ENCODE measurements at places on chromosomes 12 and 14. TPM values are rescaled to one million over a fixed set of nuclear protein-coding genes. Genes with fewer than 3 reads are reported as not detected.
A peak's percentile ranks its signal among the peaks of the same experiment; 100 is the strongest.

The ST8SIA1 gene
- not detected for polyA plus RNA-seq

The KCNJ8 gene
- not detected for polyA plus RNA-seq

The NID2 gene
- polyA plus RNA-seq: 0.76 TPM

The PRKCH gene
- polyA plus RNA-seq: 2.8 TPM

DNA sequence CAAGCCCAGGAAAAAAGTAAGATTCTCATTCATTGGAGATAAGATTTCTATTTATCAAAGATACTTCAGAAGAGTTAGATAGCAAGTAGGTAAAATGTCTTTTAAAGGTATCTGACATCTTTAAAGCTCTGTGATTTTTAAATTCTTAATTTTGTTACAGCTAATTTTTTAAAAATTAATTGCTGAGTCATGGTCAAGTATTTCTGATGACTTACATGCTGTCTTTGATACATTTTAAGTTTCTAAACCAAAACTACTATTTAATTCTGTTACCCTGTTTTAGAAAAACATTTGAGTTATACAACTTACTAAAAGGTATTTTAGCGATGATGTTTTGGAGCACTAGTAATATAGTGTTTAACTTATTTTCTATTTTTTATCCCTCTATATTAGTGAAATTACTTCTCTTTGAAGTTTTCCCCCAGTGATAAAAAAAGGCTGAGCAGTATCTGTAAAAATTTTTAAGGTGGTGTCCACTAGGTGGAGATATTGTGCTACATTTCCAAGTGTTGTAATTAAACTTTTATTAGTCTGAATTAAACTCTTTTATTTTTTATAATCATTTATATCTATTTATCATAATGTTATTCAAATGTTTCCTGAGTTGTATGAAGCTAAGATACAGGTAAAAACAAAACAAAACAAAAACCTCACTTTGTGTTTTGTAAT lies 11.5 kb downstream of the ALG10 start:
- no peak overlapping the region for H3K27ac ChIP-seq
- no peaks in the 10 kb centered on the region for H3K27me3 ChIP-seq
- peak; percentile 18 for DNase-seq
- H3K4me1 ChIP-seq: no peaks in the 10 kb centered on the region

DNA sequence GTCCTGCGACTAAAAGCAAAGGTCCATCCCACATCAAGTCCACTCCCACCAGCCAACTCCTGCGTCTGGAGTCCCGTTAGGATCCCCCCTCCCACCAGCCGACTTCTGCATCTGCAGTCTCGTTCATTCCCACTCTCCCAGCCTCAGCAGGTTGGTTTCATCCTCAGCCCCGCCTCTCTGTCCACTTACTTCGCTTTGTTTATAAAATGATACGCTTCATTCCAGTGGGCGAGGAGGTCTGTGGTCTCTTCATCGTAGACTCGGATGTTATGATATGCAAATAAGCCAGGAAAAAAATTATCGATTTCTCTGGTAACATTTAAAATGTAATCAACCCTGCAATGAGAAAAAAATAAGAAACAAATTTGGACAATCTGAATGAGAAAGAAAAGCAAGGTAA lies 56.8 kb downstream of the SSH1 start:
- H3K4me3 ChIP-seq: no peak overlapping the region
- peaks cover 12% of the 10 kb centered on the region for H3K36me3 ChIP-seq
- no peaks in the 10 kb centered on the region for H3K4me1 ChIP-seq
- no peak overlapping the region for H3K27ac ChIP-seq
- H3K27me3 ChIP-seq: no peaks in the 10 kb centered on the region

DNA sequence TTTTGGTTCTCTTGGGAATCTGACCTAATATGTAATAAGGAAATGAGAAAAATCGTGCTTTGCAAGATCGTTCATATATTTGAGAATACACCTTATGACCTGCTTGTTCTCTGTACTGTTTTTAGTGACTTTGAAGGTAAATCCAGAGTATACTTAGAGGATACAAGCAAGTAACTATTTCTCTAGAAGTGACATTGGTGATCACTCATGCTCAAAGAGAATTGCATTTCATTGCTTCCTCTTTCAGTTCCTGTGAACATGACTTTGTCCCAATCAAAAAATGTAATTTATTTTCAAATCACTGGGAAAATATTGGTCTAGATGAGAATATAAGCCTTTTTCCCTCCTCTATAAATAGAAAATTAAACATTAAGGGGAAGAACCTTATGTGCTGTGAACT lies 2.7 kb downstream of the KTN1 start:
- no peaks in the 10 kb centered on the region for H3K27me3 ChIP-seq
- peak overlapping the region; percentile 20 for H3K27ac ChIP-seq
- H3K4me1 ChIP-seq: peaks cover 28% of the 10 kb centered on the region
- peak; percentile 53 for DNase-seq
- peak overlapping the region; percentile 64 for H3K4me3 ChIP-seq

GRCh38 chr14:69094481-69094880 lies 58.4 kb downstream of the DCAF5 start:
- no peak overlapping the region for H3K4me3 ChIP-seq
- DNase-seq: no peak
- H3K27me3 ChIP-seq: no peaks in the 10 kb centered on the region
- peaks cover 6% of the 10 kb centered on the region for H3K4me1 ChIP-seq

- no peak overlapping the region for H3K27ac ChIP-seq
- DNase-seq: no peak
- H3K4me1 ChIP-seq: peaks cover 4% of the 10 kb centered on the region
- H3K4me3 ChIP-seq: no peak overlapping the region
Observed at GRCh38 chr14:100328495-100329163, 5.5 kb downstream of the SLC25A47 start.

GRCh38 chr14:78157494-78158437 lies 12.4 kb upstream of the NRXN3 start:
- peaks cover 43% of the 10 kb centered on the region for H3K27me3 ChIP-seq
- H3K36me3 ChIP-seq: peaks cover 7% of the 10 kb centered on the region
- no peaks in the 10 kb centered on the region for H3K4me1 ChIP-seq
- H3K27ac ChIP-seq: no peak overlapping the region
- no peak overlapping the region for H3K4me3 ChIP-seq
- DNase-seq: no peak

DNA sequence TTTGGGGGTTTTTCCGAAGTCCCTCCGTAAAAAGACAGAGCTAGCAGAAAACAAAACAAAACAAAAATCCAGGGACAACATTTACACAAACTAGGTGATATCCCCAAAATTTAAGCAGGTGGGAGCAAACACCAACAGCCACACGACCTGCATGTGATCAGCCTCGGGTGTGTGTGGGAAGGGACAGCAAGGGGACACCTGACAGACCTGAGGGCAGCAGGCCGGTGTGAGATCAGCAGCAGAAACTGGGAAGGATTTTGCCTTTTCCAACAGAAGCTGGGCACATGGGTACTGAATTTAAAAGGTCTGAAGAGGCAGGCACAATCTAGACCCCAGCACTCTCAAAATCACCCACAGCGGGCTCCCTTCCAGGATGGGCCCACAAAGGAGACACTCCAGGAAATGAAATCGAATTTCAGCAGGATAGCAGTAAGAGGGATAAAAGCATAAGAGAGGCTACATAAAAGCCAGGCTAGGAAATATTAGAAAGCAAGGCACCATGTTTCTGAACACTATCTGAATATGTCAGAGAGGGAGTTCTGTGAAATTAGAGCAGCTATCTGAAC lies 36.5 kb upstream of the SELPLG start:
- DNase-seq: no peak
- H3K36me3 ChIP-seq: no peaks in the 10 kb centered on the region
- H3K4me3 ChIP-seq: no peak overlapping the region
- H3K4me1 ChIP-seq: peaks cover 18% of the 10 kb centered on the region
- H3K27ac ChIP-seq: peak overlapping the region; percentile 27
- no peaks in the 10 kb centered on the region for H3K27me3 ChIP-seq

DNA sequence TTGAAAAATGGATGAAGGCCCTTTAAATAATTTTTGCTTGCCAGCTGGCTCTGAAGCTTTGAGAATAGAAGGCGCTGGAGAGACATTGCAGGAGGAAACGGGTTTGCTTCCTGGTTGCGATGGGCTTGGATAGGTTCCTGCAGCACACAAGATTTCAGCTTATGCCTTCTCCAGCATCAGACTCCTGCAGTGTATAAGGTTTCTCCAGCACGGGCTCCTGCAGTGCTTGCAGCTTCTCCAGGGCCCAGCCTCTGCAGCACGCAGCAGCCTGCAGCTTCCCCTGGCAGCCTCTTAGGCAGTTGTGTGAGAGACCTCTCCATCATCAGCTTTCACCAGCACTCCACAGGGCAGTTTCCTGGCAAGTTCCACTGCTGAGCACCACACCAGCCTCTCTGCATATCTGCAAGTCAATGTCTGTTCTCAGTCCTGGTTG lies 78.7 kb upstream of the ZDHHC17 start:
- no peaks in the 10 kb centered on the region for H3K27me3 ChIP-seq
- H3K27ac ChIP-seq: no peak overlapping the region
- no peaks in the 10 kb centered on the region for H3K36me3 ChIP-seq
- no peak overlapping the region for H3K4me3 ChIP-seq

GRCh38 chr14:99574099-99574880 lies 29.7 kb downstream of the CCDC85C start:
- H3K4me1 ChIP-seq: peaks cover 16% of the 10 kb centered on the region
- H3K27me3 ChIP-seq: peaks cover 6% of the 10 kb centered on the region
- no peak for DNase-seq
- H3K36me3 ChIP-seq: no peaks in the 10 kb centered on the region
- H3K4me3 ChIP-seq: no peak overlapping the region
- peak overlapping the region; percentile 67 for H3K27ac ChIP-seq

- no peak overlapping the region for H3K27ac ChIP-seq
- no peaks in the 10 kb centered on the region for H3K27me3 ChIP-seq
- H3K4me1 ChIP-seq: peaks cover 21% of the 10 kb centered on the region
Observed at GRCh38 chr12:74488134-74488533, 49.5 kb upstream of the ATXN7L3B start.

All from naive B cell (primary cell).